ENCODE measurements at places on chromosomes 13 and 19.

DNA sequence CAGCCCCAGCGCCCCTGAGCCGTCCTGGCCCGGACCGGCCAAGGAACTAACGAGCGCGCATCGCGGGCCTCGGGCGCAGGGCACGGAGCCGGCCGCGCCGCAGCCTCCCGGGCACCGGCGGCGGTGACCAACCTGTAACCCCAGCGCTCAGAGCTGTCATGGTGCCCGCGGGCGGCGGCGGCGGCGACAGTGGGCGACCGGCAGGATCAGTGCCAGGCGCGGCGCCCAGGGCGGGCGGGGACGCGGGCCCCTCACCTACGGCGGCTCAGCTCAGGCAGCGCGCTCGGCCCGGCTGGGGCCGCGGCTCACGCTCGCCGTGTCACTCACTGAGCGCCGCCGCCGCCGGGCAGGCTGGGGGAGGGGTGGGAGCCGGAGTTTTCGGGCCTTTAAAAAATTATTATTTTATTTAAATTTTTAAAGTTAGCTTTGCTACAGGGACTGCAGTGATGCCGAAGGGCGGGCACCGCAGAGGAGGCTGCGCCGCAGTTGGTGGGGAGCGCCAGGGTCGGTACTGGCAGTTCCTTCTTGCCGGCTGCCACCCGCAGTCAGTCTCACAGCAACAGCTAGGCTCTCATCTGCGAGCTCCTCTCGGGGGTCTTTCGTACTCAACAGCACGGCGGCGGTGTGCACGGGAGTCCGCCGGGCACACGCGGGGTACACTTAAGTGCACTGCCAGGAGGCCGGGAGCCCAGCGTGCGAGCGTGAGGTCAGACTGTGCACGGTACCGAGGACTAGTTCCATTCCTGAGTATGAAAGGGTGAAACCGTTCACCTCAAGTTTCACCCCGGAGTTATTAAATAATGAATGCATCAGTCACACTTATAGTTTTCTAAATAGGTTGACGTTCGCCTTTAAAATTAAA, at the start of gene NALCN:
TSS of gene NALCN (minus strand) at position 328 of the 862 bp plus-strand sequence. CDS start 17,382 bp downstream, outside the sequence.
- DNase-seq: peak; percentile 64

DNA sequence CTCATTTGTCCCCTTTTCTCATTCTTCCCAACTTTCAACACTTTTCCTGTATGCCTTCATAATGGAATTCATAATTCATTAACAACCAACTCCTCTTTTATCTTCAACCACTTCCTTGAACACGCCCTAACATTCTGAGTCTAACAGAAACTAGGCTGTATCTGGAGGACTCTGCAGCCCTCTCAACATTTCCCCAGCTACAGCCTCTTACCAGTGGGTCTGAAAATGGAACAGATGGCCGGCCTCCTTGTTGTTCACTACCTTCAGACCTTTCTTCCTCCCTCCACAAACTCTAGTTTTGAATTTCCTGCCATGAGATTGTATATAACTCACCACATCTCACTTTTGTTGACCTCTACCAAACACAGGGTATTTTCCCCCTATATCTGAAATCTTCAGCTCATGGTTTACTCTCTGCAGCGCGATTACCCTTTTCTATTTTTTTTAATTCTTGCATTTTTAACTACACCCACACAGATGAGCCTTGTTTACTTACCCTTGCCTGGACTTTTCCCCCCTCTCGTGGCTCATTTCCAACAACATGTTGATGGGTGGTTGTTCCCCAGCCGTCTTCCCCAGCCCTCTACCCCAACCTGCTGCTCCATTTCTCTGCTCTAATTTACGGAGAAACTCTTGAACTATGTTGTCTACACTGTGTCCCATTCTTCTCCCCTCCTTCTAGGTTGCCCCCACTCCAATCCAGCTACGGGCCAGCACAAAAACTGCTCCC, 846 bp downstream of the ZNF790 start:
- DNase-seq: no peak

- DNase-seq: no peak
Measured at GRCh38 chr13:110231348-110232047, 75.5 kb downstream of the COL4A1 start.

- DNase-seq: no peak
Measured at GRCh38 chr19:27964185-27964584, 1248.8 kb downstream of the UQCRFS1 start.

DNA sequence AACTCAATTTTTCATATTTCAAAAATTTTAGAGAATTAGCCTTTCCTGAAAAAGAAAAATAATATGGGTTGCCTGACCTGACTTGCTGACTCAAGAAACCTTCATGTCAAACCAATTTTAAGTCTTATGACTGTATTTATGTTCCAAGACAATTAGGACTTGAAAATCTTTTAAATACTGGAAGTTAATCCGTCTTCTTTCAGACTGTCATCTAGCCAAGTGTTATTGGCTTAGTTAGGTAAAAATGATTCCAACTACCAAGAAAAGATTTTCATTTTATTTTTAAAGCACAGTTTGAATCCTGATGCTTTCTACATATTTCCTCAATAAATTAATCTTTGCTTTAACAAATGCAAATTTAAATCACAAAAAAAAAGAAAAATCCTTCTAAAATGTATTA, 337.6 kb downstream of the SLITRK6 start:
- DNase-seq: no peak

GRCh38 chr13:46624353-46624752, 71.4 kb downstream of the LRCH1 start:
- no peak for DNase-seq

DNA sequence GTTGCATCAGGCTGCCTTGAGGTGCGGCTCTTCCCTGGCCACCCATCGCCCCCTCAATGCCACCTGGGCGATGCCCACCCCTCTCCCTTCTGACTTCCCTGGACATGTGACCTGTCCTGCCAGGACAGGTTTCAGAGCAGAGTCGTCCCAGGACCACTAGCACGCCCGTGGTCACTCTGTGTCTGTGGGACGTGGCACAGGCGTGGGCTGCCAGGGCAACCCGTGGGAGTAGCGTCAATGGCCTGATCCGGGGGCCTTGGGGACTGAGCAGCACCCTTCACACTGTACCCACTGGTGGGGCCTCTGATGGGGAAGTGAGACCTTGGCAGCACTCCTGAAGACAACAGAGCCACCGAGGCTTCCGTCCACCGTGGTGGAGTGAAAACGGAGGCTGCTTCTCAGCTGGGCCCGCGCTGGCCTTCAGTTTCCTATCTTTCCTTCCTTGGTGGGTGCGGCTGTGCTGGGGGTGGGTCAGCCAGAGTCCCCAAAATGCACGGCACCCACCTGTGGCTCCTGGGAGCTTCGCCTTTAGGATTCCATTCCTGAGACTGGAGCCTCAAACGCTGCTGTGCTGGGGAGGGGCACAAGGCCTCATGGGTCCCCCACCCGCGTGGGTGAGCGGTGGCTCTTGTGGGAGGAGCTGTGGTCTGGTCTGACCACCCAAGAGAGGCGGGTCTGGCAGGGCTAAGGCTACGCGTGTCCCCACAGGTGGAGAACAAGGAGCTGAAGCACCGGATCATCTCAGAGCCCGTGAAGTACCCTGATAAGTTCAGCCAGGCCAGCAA, 26.7 kb upstream of the TMEM255B start:
- DNase-seq: no peak

- no peak for DNase-seq
Measured at GRCh38 chr19:1630012-1630411, 22.4 kb downstream of the TCF3 start.

GRCh38 chr13:113588394-113589111, 4.0 kb downstream of the TFDP1 start:
- DNase-seq: no peak

DNA sequence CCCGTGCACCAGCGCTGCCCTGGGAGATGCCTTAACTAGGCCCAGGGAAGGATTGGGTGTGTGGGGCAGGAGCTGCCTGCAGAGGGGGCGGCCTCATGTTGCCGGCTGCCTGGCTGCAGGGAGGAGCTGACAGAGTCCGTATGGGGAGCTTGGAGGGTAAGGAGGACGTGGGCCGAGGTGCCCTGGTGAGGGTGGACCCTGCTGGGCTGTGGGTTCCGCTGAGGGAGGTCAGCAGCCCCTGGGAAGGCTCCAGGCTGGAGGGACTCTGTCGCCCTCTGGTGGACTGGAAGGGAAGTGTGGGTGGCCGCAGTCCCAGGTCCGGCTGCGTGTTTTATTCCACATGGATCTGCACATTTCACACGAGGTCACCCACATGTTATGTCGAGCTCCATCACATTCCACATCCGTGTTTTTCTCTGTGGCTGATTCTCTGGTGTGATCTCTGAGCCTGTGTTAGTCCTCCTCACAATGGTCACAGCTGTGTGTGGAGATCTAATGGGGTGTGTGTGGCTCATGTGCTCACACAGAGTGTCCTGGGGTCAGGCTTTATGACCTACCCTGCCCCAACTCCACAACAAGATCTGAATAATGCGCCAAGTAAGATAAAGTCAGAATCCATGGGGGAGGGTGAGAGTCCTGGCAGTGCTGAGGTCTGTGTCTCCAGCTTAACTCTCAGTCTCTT, 1.8 kb upstream of the CEACAM8 start:
- DNase-seq: no peak

- DNase-seq: peak; percentile 81
Measured at GRCh38 chr19:41226053-41226873, 7.2 kb downstream of the AXL start.

DNA sequence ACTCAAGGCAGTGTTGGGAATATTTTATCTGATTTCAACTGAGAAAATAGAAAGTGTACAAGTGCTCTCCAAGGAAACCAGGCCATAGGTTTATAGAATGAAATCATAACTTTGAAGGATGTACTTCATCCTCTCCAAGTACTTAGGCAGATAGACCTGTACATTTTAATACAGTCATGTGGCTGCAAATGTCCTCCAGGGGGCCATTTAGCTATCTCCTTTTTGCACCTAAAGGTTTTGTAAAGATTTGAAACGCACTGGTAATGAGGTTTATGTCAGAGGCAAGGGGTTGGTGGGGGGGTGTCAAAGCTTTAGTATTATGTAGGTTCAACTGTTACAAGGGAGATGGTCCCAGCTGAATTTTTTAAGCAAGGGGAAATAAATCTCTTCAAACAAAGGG, 364.4 kb downstream of the DCT start:
- no peak for DNase-seq

- peak; percentile 97 for DNase-seq
Measured at GRCh38 chr19:45506246-45506988, 862 bp upstream of the VASP start.

- no peak for DNase-seq
Measured at GRCh38 chr19:5460748-5461147, 5.5 kb downstream of the ZNRF4 start.

DNA sequence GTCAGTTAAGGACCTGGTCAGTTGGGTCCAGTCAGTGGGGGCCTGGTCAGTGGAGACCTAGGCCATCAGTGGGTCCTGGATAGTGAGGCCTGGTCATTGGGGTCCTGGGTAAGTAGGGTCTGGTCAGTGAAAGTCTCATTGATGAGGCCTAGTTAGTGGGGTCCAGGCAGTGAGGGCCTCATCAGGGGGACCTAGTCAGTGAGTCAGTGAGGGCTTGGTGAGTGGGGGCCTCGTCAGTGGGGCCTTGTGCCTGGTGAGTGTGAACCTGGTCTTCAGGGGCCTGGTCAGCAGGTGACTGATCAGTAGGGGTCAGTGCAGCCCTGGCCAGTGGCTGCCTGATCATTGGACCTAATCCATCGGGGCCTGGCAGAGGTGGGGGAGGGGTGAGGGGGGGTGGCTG, 42.6 kb upstream of the TPM4 start:
- no peak for DNase-seq

DNA sequence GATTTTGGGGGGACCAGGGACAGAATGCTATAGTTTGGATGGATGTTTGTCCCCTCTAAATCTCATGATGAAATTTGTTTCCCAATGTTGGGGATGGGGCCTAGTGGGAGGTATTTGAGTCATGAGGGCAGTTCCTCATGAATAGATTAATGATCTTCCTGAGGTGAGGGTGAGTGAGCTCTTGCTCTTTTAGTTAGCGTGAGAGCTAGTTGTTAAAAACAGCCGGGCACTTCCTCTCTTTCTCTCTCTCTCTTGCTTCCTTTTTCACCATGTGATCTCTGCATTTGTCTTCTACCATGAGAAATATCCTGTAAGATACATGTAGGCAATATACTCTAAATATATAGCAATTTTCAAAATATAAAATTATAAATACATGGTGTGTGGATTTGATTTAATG, 290.8 kb upstream of the PCDH9 start:
- no peak for DNase-seq
